MCF 10A (cell line): ENCODE measurements at places on chromosomes 2 and 18. TPM values are rescaled to one million over a fixed set of nuclear protein-coding genes. Genes with fewer than 3 reads are reported as not detected.

DNA sequence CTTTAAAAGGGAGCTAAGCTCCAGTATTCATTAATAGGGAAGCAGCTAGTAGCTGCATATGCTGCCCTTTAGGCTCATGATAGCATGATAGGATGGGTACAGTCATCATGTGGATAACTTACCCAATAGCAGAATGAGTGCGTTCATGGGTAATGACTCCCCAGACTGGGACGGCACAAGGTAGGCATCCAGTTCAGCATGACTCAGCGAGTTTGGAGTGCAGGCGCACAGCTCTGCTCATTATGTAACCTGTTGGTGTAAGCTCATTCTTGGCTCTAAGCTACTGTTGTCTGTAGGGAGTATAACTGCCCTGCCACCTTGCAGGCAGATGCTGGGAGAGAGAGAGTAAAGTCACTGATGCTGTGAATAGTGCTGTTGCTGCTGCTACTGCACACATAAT lies 209.2 kb upstream of the SYT4 start:
- peak; percentile 68 for DNase-seq
- H3K4me3 ChIP-seq, result no peak overlapping the region
- no peak overlapping the region for H3K27ac ChIP-seq

The CHRND gene
- total RNA-seq, result not detected in 2 replicates

The IL1RL2 gene
- total RNA-seq, result not detected in 2 replicates

The BOLL gene
- total RNA-seq, result not detected in 2 replicates

- peaks cover 5% of the 10 kb centered on the region for H3K4me1 ChIP-seq
- H3K36me3 ChIP-seq, result peaks cover 10% of the 10 kb centered on the region
- H3K4me3 ChIP-seq, result no peak overlapping the region
- H3K27ac ChIP-seq, result no peak overlapping the region
Observed at GRCh38 chr2:201249889-201250288, 10.4 kb upstream of the CASP8 start.

The FIGN gene
- 9.0 and 11.7 TPM in 2 replicates for total RNA-seq

GRCh38 chr2:7825591-7826312 lies 856.1 kb upstream of the ID2 start:
- peak overlapping the region; percentile 92 for H3K27ac ChIP-seq
- no peak overlapping the region for H3K4me3 ChIP-seq
- no peaks in the 10 kb centered on the region for H3K36me3 ChIP-seq
- peaks cover 17% of the 10 kb centered on the region for H3K4me1 ChIP-seq

The RAX gene
- not detected in 2 replicates for total RNA-seq

The SERPINB10 gene
- not detected in 2 replicates for total RNA-seq

The CYBRD1 gene
- 8.9 and 15.8 TPM in 2 replicates for total RNA-seq

The MPP4 gene
- 0.29 TPM in 1 of 2 replicates, not detected in the other for total RNA-seq
